Kidney capillary endothelial cell (primary cell): ENCODE measurements at places on chromosomes 16 and 17.
A peak's percentile ranks its signal among the peaks of the same experiment; 100 is the strongest.

DNA sequence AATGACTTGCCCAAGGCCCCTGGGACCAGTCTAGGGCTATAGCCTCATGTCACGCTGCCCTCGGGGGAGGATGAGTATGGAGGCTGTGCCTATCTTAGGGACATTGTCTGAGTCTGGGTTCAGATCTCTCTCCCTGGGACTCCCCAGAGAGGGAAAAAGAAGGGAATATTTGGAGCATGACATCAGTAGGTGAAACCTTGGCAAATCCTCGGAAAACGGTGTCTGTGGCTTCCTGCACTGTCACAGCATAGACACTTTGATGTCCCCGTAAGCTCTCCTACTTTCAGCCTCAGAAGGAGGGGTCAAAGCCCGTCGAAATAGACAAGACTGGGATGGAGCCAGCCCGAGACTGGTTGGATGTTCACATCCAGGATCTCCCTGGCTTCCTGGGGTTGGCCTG, 11.3 kb downstream of the MEOX1 start:
- DNase-seq, result no peak

- no peak for DNase-seq
These were observed 10.2 kb downstream of the EEF2K start for GRCh38 chr16:22216191-22216831.

DNA sequence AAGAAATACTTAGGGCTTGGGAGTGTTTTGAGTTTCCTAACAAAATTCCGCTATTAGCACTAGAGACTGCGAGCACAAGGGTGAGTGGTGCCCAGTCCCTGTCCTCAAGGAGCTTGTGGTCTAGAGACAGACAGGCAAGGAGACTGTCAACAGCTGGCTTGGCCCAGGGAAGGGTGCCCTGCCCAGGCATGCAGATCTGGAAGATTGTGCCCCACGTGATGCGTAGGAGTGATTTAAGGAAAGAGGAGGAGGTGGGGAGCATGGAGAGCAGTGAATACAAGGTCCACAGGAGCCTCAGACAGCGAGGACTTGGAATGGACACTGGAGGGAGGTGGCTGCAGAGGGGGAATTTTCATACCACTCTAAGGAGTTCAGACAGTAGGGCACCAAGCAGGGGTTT, 25.0 kb downstream of the SCPEP1 start:
- no peak for DNase-seq

GRCh38 chr17:8369944-8370343, 6.6 kb downstream of the KRABD2 start:
- DNase-seq, result no peak

DNA sequence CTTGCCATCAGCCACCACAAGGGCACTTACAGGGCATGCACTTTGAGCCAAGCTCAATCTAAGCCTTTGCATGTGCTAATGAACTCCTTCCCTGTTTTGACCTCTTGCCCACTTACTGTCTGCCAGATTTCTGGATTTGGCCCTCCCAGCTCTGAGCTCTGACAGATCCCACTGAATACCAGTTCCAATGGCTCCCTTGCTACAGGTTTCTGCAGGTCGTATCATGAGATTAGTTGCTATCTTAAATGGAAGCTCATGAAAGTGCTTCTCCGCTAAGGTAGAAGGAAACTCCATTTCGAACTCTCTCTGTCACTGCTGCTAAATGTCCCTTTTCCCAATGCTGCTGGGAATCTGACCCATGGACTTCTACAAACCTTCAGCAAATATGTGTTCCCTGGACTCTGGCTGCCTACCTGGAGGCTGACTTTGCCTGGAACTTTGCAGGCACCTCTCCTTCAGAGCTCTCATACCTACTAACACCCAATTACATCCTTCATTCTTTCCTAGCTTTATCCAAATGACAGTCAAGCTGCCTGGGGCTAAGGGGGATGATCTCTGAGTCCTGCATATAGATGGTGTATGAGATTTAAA, 23.5 kb upstream of the TOB1 start:
- DNase-seq, result no peak

GRCh38 chr17:40310882-40311391, 2.0 kb downstream of the RARA start:
- DNase-seq, result no peak

GRCh38 chr16:89117975-89118289, 24.3 kb downstream of the ACSF3 start:
- DNase-seq, result no peak

DNA sequence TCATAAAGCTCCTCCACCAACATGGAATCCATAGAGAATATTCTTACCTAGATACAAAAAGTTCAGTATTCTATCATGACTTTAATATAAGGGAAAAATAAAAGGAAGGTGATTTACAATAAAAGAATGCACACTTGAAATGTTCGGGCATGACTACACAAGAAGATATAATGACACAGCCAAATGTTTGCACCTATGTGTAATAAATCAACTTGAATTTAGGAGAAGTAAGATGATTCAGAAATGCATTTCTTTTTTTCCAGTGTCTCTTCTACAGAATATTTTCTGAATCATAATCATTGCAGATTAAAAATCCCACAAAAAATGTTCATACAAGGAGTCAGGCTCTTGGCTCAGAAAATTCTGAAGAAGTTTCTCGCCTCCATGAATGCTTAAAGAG, 404.0 kb upstream of the HSBP1 start:
- DNase-seq, result peak; percentile 5

DNA sequence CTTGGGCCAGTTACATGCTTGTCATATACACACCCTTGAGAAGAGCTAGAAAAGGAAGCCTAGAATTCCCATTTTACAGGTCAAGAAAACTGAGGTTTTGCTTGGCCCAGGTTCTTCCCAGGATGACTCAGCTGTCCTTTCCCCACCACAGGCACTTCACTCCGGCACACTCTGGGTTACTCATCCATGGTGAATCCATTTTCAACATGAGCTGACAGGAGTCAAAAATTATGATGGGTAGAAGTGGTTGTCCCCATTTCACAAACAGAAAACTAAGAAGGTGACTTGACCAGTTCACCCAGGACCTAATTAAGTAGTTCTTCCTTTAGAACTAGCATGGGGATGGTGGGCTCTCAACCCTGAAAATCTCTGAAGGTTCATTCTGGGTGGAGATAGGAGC, 67.2 kb downstream of the USP22 start:
- DNase-seq, result no peak

- DNase-seq, result no peak
These were observed 7.1 kb upstream of the CPSF4L start for GRCh38 chr17:73268582-73269328.

DNA sequence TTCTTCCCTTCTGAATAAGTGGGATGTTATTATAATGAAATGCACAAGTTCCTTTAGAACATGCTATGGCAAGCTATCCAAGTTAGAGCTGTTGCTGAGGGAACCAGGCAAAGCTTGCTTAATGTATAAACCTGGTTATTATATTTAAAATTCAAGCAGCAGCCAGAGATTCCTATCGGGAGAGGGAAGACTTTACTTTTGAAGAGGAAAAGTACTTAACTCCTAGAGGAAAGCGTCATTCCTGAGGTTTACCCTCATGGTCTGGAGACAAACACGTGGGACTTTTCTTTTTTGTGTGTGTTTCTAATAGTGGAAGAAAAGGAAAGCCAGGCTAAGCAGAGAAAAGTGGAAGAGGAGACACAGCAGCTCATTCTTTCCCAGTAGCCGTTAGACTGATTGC, 39.9 kb upstream of the MYH10 start:
- no peak for DNase-seq

DNA sequence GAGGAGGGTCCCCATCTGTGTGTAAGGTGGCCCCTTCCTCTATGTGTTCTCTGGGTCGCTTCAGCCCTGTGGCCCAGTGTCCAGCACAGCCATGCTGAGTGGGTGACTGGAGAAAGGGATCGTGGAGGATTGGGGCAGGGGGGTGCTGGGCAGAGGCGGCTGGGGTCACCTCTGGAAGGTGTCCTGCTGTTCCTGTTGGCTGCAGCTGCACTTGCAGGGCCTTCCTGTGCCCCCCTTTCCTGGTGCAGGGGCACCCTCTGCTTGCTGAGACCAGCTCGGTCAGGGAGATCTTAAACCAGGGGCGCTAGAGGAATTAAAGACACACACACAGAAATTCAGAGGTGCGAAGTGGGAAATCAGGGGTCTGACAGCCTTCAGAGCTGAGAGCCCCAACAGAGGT, 11.1 kb downstream of the IL32 start:
- no peak for DNase-seq

GRCh38 chr16:3482659-3483241, 12.5 kb downstream of the C16orf90 start:
- DNase-seq, result no peak

DNA sequence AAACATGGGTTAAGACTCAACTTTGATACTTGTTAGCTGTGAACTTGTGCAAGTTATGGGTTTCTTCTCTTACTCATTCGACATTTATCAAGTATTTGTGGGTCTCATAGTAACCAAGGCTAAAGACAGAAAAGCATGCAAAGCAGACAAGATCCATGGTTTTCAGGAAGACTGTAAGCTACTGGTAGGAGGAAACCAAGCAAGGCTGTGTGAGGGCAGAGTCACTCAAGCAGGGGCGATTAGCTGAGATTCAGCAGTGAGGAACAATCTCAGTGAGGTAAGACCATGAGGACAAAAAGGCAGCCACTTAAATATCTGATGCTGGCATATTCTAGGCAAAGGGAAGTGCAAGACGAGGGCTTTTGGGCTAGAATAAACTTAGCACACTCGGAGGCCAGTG, 29.5 kb downstream of the MBTD1 start:
- DNase-seq, result no peak

GRCh38 chr16:79834720-79835119, 234.2 kb upstream of the MAF start:
- no peak for DNase-seq

GRCh38 chr17:246226-246625, 64.8 kb upstream of the DOC2B start:
- DNase-seq, result no peak

DNA sequence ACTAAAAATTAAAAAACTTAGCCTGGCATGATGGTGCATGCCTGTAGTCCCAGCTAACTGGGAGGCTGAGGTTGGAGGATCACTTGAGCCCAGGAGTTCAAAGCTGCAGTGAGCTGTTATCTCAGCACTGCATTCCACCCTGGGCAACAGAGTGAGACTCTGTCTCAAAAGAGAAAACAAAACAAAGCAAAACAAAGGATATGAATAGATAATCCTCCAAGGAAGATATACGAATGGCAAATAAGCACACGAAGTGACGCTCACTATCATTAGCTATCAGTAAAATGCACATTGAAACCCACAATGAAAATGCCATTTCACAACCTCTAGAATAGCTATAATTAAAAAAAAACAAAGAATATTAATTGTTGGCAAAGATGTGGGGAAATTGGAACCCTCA, 386.2 kb upstream of the CCL2 start:
- DNase-seq, result no peak

DNA sequence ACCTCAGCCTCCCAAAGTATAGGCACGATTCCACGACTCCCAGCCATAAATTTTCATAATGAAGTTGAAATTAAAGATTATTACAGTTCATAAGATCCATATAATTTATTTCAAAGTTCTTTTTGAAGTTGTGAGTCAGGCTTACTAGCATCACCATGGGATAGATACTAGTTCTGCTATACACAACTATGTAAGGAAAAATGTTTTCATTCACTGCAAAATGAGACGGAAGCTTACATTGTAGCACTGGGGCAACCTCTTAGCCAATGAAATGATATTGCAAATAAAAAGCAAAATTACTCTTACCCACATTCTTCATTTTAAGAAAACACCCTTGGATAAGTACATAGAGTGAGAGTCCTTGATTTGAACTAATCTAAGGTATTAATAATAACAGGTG, 18.8 kb upstream of the MARCHF10 start:
- no peak for DNase-seq

GRCh38 chr17:2253768-2254406, 49.7 kb downstream of the SMG6 start:
- DNase-seq, result no peak

DNA sequence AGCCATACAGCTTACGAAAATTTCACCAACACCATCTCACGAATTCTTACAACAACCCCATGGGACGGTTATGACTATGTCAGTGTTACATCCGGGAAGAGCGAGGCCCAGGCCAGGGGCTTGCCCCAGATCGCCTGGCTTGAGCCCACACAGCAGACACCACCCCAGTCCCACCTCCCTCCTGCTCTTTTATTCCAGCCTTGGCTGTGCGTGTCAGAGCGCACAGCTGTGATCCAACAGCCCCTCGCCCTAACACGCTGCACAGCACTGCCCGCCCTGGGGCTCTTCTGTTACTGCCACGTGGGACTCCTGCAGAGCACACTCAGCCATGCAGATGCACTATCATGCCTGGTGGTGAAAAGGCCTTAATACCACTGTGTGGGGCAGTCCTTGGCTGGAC, 127.9 kb downstream of the ENGASE start:
- no peak for DNase-seq

- no peak for DNase-seq
These were observed 135.7 kb upstream of the NLRP1 start for GRCh38 chr17:5719976-5720375.

DNA sequence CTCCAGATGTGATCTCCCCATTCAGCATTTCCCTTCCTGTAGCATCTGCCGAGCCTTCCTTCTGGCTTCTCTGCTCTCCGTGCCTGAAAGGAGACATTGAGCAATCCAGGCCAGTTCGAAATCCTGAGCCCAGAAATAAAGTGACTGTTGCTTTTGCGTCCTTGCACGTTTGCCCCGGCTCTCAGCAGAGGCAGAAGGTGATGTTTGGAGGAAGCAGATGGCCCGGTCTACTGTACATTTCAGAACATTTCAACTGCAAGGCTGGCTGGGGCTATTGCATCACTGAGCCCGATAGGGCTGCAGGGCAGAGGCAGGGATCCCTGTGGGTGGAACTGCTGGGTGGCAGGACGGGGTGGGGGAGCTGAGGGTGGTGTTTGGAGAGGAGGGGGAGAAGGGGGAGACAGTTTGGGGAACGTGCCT, 29.4 kb downstream of the IRF8 start:
- no peak for DNase-seq

DNA sequence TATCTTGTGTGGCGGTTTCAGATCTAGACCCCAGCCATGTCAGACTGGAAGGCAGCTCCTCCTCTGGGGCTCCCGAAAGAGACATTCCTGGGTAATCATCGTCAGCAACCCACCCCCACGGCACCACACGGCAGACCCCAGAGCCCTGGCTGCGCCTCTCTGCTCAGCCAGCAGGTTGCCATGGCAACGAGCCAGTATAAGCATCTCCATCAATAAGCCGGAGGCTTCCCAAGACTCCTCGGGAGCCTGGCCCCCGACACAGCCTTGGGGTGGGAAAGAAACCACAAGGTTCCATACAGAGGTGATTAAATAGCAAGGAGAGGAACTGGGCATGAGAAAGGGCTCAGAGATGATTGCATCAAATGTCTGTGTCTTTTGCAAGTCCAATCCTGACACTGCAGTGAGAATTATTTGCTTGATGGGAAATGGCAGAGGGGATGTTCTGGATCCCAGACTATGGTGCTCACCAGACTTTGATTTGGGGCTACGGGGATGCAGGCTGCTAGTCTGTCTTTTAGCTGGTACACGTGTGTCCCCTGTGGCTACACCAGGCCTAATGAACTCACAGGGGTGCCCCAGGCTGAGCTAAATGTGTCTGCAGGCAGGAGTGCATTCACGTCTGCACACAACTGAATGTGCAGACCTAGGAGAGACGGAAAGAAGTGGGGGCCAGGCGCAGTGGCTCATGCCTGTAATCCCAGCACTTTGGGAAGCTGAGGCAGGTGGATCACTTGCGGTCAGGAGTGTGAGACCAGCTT, 320.5 kb upstream of the TNRC6C start:
- DNase-seq, result no peak

- no peak for DNase-seq
These were observed 51.2 kb downstream of the SKAP1 start for GRCh38 chr17:48378708-48379392.
